ENCODE measurements at places on chromosomes 12 and 14.

DNA sequence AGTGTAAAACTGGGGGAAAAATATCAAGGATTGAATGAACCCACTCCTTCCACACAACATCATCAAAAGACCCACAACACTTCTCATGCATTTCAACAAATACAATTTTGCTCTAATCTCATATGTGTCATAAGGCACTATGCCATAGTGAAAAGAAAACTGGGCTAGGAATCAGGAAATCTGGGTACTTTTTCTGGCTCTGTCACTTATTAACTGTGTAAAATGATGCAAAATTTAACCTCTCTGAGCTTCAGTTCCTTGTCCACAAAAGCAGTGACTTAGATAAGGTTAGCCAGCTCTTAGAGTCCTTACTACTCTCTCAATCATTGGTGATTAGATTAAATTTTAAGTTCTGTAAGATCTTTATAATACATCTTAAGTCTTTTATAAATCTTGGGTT is 250.5 kb upstream of the SOX5 start:
- no peak for DNase-seq

DNA sequence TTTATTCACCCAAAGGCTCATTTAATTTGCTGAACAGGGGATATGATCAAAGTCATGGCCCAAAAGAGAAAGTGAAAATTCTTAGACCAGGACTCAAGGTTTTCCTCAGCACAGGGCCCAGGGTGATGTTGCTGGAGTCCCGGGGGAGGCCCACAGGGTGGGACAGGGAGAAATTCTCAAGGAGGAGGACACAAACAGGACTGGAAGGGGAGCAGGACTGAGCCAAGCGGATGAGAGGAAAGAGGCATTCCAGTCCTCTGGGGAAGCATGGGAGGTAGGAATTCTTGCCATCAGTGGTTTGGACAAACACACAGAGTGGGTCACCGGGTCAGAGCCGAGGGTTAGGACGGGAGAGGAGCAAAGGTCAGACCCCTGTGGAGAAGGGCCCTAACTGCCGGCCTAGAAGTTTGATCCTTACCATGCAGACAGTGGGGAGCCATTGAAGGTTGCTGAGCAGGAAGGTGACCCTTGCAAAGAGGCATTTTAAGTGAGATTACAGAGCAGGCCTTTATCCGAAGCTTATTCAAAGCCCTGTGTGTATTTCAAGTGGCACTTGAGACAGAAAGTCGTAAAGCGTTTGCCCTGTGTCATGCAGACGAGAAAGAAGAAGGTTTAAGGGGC is 68.4 kb upstream of the PTGR2 start:
- DNase-seq = no peak

GRCh38 chr12:62319058-62319457 is 58.9 kb downstream of the USP15 start:
- no peak for DNase-seq

GRCh38 chr14:89379006-89379405 is 38.0 kb downstream of the FOXN3 start:
- no peak for DNase-seq

DNA sequence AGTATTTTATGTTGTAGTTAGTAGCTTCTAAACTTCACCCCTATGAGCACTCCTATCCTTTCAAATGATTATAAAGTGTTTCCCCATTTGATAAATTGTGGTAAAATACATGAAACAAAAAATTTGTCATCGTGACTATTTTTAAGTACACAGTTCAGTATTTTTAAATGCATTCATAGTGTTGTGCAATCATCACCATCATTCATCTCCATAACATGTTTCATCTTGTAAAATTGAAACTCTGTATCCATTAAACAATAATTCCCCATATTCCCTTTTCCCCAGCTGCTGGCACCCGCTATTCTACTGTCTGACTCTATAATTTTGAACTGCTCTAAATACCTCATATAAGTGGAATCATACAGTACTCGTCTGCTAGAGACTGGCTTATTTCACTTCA is 52.5 kb downstream of the ATP23 start:
- no peak for DNase-seq

DNA sequence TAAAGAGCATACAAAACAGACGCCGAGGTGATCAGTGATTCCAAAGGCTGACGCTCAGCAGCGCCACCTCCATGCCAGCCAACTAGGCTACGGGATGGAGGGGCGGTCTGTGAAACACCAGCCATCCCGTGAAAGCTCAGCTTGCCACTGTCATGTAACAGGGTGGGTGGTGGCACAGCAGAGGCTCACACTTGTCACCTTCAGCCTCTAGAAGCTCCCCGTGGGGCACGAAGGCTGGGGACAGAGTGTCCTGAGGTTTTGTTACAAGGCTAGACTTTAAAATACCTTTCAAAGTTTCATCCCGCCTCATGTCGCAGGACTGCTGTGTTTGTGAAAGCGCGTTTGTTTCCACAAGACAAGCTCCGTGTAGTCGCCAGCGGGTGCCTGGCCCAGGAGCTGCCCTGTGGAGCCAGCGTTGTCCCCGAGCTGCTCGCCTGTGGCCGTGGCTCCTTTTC is 20.7 kb downstream of the XRCC3 start:
- no peak for DNase-seq

DNA sequence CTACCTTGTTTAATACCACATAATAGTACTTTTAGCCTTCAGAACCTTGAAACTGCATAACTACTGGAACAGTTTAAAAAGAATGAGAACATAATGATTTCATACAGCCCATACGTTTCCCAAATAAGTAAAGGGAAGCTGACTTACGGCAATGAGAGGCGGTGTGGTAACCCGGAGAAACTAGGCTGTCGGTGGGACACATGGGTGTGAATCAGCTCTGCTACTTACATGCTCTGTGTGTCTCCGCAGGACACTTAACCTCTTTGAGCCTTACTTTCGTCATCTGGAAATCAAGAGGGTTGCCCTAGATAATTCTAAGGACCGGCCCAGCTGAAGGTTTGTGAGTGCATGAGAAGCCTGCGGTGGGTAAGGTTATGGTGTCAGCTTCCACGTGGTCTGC is 49.3 kb upstream of the PLEKHG3 start:
- DNase-seq = no peak

DNA sequence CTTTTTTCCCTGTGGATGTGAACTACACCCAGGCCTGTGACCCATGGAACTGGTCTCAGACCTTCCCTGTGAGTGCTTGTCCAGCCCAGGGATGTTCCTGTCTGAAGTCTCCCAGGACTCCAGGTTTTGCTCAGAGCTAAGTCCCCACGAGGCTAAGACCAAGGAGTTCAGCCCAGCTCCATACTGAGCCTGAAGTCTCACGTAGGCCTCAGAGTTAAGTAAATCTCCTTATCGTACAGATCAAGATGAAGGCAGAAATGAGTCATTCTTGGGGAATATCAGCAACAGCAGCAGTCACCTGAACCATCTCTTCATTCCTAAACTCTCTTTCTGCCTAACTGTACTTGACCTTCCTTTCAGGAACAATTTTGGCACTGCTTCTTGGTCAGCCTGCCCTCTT is 139.8 kb downstream of the ANO6 start:
- no peak for DNase-seq

GRCh38 chr14:106228541-106229158 is 702.3 kb downstream of the TMEM121 start:
- DNase-seq = no peak

DNA sequence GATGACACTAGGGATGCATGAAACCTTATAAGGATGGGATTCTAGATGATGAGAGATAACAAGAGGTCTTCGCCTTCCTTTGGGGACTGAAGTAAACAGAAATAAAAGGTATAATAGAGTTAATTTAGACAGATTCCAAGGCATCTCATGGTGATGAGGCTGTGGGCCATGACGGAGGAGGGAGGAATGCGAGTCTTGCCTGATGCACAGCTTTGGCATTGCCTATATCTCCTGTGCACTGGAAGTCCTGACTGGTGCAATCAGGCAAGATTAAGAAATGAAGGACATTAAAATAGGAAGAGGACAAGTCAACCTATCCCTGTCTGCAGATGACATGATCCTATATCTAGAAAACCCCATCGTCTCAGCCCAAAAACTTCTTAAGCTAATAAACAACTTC is 526.4 kb upstream of the LMO3 start:
- DNase-seq = no peak

- DNase-seq = no peak
These were observed 903.6 kb upstream of the TMEM132C start for GRCh38 chr12:127363392-127363791.

- no peak for DNase-seq
These were observed 44.2 kb downstream of the LGMN start for GRCh38 chr14:92704036-92704804.

GRCh38 chr12:84691266-84691665 is 221.3 kb downstream of the SLC6A15 start:
- no peak for DNase-seq

DNA sequence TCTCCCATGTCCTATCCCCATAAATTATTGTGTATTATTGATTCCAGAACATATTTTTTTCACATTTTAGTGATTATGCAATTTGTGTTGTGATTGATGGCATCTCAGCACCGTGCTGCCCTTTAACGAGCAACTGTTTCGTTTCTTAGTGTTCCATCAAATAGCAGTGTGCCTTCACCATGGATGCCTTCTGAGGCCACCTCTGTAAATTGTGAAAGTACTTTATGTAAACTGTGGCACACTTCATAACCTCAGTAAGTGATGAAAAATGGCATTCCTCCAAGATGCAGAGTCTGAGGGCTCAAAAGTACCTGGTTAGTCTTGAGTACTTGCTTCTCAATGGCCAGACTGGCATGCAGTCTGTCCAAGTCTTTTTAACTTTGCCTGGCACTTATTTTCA is 8.2 kb downstream of the CHST11 start:
- no peak for DNase-seq

- DNase-seq = no peak
These were observed 108.8 kb upstream of the TSPAN8 start for GRCh38 chr12:71266606-71267005.

DNA sequence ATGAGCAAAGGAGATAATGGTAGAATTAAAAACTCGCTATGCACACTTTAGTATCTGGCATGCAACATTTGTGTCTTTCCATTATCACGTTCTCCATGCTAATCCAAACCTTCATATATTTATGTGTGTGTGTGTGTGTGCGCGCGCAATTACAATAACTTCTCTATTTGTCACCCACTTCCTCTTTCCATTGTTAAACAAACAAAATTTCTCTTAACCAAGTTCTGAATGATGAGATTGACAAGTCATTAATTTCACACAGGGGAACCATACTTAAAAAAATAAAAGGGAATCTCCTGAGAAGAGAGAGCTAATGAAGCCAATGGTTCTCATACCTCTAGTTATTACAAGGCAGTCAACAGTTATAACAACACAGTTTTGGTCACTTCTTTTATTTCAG is 575.9 kb upstream of the MDGA2 start:
- no peak for DNase-seq

DNA sequence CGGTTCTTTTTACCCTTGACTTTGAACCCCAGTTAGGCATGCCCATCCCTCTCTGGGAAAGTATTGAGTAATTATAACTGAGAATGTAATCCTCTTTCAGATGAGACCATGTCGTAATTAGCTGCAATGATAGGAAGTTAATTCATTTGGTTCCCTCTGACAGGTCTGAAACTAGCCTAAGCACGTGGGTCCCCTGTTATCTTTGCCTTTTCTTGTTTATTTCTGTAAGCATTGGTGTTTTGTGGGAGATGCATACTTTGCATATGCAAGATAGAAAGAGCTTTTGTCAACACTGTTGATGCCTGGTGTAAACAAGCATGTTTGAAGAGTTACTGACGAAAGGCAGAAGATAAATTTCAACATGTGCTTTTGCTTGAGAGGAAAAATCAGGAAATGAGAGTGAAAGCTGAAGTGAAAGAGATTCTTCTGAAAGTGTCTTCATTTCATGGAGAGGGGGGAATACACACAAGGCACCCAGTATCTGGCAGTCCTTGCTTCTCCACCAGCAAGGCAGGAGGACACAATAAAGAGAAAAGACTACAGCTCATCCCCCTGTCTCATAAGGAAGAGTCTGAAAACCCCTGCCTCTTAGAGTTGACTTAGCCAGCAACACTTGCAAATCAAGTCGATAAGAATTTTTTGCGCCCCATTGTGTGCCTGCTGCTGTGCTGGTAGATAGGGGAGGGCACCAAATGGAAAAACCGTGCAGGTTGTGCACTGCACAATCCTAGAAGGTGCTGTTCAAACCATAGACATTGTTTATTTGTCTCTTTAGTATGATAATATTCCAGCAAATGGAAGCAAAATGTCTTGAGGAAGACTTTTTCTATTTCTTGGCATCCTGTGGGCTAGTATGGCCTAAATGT is 77.8 kb downstream of the SLC24A4 start:
- no peak for DNase-seq

DNA sequence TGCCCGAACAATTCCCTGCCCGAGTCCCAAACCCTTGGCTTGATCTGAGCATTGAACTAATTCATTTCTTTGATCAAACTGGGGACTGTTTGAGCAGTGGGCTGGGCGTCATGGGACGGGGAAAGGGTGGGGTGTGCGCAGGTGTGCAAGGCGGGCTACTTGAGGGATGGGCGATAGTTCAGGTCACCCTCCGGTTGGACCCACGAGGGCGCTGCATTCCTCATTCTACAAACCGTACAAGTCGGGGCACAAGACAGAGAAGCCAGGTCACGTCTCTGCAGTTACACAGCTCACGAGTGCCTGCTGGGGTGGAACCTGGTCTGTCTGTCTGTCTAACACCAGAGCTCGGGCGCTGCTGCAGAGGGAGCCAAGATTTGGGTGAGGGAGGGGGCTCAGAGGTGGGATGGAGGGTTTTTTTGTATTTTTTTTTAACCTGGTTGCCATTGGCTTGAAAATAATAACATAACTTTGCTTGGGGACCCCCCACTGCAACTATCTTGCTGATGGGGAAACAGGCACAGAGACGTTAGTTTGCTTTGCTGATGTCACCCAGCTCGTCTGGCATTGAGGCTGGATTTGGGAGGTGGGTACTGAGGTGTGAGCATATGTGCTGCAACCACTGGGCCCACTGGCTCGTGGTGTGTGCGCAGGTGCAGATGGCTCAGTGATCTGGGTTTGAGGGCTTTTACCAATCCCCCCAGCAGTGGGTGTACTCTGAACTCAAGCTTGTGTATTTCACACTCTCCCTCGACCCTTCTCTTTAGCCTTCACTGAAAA is 7.6 kb upstream of the RTL1 start:
- no peak for DNase-seq

DNA sequence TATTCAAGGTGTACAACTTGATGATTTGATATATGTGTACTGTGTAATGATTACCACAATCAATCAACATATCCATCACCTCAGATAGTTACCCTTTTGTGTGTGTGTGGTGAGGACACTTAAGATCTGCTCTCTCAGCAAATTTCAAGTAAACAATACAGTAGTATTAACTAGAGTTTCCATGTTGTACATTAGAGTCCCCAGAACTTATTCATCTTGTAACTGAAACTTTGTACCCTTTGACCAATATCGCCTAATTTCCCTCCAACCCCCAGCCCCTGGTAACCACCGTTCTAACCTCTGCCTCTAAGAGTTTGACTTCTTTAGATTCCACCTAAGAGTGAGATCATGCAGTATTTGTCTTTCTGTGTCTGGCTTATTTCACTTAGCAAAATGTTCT is 12.1 kb downstream of the ADCK1 start:
- DNase-seq = no peak

- DNase-seq = no peak
These were observed 71.6 kb downstream of the ASCL4 start for GRCh38 chr12:107845980-107846659.

Measured in NCI-H1436 (cell line).